ENCODE measurements at places on chromosomes 3 and 15.

DNA sequence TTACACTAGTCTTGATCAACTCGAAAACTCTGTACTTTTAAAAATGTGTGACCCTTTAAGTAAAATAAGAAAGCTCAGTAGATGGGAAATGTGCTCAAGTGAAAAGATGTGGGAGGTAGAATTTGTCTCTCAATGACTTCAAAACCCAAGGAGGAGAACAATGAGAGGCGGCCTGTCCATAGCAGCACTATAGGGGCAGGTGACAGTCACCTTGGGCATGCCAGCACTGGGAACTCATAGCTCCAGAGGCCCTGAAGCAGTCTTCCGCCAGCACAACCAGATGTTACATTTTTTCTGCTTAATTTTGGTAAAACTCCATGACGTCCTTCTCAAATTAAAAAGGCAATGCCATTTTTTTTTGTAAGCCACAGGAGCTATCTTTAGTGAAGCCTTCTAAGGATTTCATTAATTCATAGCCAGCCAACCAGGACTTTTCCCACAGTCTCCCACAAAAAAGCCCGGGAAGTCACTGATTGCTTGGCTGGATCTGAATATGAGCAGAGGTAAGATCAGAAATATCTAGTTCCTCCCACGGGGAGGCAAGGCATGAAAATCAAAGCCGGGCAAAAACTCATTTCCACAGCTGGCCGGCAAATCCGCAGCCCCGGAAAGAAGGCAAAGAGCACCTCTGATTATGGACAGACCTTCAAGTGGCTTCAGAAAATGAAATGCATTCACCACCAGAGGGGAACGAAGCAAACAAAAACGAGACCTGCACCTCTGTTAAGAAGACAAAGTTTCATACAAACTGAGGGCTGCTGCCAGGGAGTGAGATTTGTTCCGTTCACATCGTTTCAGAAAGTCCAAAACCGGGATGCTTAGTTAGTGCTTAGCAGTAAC is 10.5 kb downstream of the IL17RD start:
- DNase-seq, result no peak

GRCh38 chr3:127670761-127671522 is 1.8 kb upstream of the ABTB1 start:
- no peak for DNase-seq

- DNase-seq, result no peak
Observed at GRCh38 chr3:53618936-53619335, 124.5 kb downstream of the CACNA1D start.

DNA sequence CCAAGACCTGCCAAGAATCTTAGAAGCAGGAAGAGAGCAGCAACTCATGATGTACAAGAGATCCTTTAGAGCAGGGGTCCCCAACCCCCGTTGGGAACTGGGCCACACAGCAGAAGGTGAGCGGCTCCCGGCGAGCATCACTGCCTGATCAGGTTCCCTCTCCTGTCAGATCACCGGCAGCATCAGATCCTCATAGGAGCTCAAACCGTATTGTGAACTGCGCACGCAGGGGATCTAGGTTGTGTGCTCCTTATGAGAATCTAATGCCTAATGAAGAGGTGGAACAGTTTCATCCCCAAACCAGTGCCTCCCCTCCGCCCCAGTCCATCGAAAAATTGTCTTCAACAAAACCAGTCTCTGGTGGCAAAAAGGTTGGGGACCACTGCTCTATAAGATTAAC is 13.8 kb downstream of the SLC41A3 start:
- DNase-seq, result no peak

- DNase-seq, result no peak
Observed at GRCh38 chr3:52860424-52860768, 25.6 kb upstream of the MUSTN1 start.

GRCh38 chr3:66673293-66673692 is 172.5 kb upstream of the LRIG1 start:
- no peak for DNase-seq

DNA sequence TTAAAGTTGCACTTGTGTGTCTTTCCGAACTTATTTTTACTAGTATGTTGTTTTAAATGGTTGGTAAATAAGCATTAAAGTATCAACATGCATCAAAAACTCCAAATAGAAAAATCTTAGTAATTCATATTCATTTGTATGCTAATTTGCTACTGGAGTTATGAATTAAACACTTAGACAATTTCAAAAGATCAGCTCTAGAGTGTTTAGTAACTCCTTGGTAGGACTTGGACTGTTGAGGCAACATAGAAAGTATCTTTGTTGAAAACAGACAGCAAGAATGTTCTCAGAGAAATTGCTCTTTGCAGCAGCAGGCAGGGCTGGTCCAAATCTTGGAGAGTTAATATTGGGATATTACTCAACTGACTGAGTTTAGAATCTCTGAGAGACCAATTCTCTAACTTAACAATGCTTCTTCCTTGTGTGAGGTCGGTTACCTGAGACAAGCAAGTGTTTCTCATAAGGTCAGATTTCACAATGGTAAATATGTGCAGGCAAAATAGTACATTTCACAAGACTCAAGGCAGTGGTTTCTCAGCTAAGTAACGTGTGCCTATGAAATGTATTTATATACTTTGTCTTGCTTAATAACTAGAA is 147.8 kb upstream of the IL12A start:
- DNase-seq, result no peak

GRCh38 chr15:86929461-86929860 is 849.8 kb downstream of the AGBL1 start:
- DNase-seq, result no peak

GRCh38 chr3:55804170-55805095 is 317.3 kb upstream of the WNT5A start:
- no peak for DNase-seq

DNA sequence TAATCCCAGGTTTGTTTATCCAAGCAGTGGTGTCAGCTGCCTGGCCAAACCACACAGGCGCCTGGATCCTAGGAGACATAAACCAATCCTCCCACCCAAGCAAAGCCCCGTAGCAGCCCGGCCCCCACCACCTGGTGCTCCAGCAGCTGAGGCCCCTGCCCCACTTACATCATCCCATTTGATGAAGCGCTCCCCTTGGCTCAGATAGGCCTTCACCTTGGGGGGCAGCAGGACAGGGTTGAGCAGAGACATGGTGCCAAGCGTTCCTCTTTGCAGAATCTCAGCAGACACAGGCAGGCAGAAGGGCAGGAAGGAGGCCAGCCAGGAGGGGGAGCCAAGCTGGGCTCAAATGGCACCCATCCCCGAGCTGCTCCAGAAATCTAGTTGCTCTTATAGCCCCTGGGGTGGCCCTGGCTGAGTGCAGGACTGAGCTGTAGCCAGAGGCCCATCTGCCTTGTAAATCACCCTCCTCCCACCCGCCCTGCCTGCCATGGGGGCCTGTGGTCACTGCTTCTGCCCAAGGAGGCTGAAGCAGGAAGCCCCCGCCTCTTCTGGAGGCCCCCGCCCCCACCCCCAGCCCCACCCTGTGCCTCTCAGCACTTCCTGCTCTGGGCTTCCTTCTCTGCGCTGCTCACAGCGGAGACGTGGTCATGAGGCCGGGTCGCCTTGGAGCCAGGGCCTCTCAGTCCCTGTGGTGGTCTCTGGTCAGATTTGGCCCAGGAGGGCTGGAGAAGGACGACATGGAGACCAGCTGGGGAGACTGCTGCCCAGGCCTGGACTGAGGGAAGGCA is at the start of gene PLCB2:
TSS of gene PLCB2 (minus strand) at position 515 of the 791 bp plus-strand sequence. CDS start at position 252, 263 bp downstream.
- DNase-seq, result peak; percentile 77

DNA sequence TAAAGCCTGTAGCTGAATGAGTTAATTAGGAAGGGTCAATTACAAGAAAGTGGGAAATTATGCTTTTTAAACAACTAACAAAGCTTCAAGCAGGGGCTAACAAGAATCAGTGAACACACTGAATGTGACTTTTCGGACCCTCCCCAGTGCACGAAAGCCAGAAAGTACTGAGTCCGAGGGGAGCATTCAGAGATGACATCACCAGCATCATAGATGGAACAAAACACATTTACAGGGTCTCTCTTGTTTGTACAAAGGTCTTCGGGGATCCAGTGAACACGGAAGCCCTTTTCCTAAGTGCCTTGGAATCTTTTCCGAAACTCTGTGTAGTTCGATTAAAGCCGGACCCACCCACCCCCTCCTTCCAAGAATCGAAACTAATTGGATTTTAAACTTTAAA is 829 bp downstream of the DCP1A start:
- no peak for DNase-seq

DNA sequence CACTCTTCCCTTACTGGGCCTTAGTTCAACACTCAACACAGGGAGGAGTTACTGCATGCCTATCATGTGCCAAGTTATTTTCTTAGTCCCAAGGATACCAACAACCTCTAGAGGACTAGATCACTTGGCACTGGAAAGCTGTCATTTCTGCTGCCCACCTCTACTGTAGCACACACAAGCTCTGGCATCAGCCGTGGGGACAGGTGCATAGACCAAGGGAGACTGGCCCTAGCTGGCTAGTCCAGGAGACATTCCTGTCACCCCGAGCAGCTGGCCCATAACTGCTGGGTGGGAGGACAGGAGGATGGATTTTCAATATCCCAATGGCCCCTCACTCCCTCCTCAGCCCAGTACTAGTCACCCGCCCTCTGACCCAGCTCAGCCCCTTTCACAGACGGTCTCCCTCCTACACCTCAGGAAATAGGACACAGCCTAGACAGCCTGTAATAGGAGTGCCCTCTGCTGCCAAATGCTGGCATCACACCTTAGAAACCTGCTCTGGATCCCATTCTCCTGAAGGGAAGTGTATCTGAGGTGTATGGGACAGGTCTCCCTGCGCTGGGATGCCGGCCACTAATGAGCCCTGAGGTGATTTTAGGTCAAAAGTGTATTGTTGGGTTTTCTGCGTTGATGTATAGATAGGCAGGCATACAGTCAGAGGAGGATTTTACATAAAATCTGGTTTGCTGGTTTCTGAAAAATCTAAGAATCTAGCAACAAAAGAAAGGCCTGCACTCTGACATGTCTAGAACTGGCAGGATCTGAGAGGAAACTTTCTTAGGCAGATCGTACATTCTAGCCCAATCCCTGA is 3.4 kb upstream of the DZIP1L start:
- DNase-seq, result peak; percentile 76

GRCh38 chr3:72185549-72186399 is 400.8 kb upstream of the PROK2 start:
- DNase-seq, result peak; percentile 51

DNA sequence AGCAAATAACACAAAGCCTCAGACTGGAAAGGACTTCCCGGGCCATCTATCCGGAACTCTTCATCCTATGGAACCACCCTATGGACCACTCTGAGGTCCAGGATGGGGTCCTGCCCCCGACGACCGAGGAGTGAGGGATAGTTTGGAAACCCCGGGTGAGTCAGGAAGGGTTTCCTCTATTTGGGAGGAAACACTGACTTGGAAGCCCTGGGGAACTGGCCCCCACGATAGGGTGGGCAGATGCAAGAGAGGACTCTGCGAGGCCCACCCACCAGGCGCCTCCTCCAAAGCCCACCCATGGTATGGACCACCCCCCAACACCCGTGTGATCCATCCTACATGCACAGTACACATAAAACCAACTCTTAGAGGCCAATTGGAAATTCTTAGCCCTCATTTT is 69.4 kb downstream of the CPN2 start:
- no peak for DNase-seq

DNA sequence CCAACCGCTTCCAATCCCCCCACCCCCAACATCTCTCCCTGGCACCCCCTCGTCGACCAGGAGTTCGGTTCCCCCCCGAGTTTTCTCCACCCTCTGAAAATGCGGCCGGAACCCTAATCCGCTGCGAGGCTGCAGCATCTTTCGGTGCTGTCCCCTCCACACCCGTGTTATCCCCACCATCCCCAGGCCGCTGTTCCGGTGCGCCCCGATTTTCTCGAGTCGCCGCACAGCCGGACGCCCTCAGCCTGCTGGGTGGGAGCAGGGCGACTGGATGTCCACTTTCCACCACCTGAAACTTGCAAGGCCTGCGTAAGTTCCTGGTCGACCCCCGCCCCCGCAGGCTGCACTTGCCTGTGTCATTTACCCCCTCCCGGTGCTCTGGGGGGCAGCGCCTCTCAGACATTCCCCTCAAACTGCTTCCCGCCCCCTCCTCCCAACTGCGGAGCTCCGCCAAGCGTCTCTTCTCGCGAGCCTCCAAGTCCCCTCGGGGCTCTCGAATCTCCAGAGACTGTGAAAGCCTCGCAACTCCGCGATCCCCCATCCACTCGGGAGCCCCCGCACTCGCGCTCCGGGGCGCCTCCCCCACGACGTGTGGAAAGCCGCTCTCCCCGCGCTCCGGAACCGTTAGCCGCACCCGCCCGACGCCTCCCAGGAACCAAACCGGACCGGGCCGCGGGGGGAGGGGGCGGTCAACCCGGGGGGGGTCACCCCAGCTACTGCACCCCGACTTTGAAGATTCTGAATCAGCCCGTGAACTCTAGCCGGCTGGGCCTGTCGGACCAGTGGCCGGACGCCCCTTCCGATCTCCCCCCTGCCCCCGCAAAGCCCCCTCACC is 566 bp downstream of the ETV5 start:
- DNase-seq, result peak; percentile 32

- no peak for DNase-seq
Observed at GRCh38 chr3:792630-793029, 300.2 kb upstream of the CNTN6 start.

GRCh38 chr3:186570096-186570940 is at the start of gene DNAJB11:
DNAJB11 (plus strand) TSS chr3:186570720; CDS start chr3:186570898, 178 bp downstream.
- DNase-seq, result peak; percentile 100

- DNase-seq, result no peak
Observed at GRCh38 chr15:78950902-78951840, 6.3 kb upstream of the CTSH start.

DNA sequence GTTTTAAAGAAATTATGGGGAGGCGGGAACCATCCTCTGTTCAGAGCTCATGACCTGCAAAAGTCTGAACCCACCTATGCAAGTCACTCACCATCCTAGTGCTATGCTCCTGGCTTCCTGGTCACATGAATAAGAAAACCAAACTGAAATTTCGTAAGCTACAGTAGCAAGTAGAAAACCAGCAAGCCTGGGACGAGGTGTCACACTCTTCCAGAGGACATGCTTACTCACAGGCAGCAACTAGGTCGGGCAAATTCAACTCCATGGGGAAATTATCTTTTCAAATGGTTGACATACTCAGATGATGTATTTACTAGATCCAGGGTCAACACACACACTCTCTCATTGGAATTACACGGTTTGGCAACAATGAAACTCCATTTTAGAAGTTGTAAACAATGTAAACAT is 31.3 kb downstream of the LDHAL6B start:
- no peak for DNase-seq

DNA sequence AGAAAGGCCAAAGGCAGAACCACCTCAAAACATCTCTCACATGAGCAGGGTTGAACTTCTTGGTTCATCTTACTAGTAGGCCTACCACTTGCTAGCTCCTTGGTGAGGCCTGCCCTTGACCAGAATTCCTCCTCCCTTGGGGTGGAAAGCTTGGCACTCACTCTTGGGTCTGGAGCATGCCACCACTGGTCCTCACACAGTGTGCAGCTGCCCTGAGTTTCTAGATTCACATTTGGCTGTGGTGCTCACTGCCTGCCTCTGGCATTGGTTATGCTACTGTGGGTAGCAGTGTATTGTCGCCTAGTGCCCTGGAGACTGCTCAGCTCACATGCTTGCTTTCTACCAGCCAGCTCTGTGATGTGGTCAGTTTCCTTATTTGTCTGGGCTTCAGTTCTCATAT is 23.7 kb downstream of the OXNAD1 start:
- peak; percentile 47 for DNase-seq

- DNase-seq, result no peak
Observed at GRCh38 chr15:81573098-81573746, 199.2 kb upstream of the TMC3 start.

Measured in activated naive CD4-positive, alpha-beta T cell treated with anti-CD3 and anti-CD28 coated beads for 36 hours (primary cell).